NCI-H69 (cell line): ENCODE measurements at places on chromosomes 4 and X.

- DNase-seq = no peak
These were observed 63.7 kb upstream of the VEGFC start for GRCh38 chr4:176856421-176856820.

- DNase-seq = no peak
These were observed 45.6 kb downstream of the GALNT7 start for GRCh38 chr4:173214231-173214630.

DNA sequence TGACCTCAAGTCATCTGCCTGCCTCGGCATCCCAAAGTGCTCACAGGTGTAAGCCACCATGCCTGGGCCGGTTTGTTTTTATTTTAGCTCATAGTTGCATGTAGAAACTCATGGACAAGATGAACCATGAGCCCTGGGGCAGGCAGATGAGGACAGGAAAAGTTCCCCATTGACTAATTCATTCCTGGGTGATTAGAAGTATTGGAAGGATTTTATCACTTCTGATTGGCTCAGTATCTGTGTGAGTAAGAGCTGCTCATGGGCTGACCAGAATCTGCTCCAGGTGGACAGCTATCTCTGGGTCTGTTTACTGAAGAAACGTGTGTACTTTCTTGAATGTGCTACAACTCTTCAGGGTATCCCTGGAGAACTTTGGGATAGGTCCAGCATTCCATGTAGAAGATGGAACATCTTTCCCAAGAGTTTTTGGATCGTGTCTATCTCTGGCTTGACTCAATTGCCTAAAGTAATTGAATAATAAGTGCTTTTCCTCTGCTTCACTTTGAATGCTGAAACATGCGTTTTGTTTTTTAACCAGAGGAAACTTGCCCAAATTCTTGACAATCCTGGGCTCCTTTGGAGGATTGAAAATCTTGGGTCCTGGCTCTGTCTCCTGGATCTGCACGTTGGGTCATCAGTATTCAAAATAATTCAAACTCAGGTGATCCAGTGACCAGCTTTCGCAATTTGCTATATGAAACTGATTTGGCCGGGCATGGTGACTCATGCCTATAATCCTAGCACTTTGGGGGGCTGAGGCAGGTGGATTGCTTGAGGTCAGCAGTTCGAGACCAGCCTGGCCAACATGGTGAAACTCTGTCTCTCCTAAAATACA is 88.6 kb upstream of the DHRSX start:
- DNase-seq = no peak

DNA sequence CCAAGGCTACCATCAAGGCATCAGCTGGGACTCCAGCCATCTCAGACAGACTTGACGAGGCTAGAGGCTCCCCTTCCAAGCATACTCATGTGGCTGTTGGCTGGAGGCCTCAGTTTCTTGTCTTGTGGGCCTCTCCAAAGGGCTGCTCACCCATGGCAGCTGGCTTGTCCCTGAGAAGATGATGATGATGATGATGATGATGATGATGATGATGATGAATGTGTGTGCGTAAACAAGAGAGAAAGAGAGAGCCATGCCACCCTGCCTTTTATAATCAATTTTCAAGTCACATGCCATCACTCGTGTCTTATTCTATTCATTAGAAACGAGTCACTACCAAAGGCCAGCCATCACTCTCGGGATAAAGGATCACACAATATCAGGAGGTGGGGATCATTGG is 60.5 kb upstream of the ADGRG2 start:
- no peak for DNase-seq

GRCh38 chrX:153491351-153491914 is 3.3 kb upstream of the BGN start:
- DNase-seq = peak; percentile 32

GRCh38 chrX:149392921-149393320 is 112.2 kb downstream of the IDS start:
- peak; percentile 24 for DNase-seq

GRCh38 chr4:575281-576141 is 584 bp downstream of the TMEM271 start:
- peak; percentile 41 for DNase-seq

DNA sequence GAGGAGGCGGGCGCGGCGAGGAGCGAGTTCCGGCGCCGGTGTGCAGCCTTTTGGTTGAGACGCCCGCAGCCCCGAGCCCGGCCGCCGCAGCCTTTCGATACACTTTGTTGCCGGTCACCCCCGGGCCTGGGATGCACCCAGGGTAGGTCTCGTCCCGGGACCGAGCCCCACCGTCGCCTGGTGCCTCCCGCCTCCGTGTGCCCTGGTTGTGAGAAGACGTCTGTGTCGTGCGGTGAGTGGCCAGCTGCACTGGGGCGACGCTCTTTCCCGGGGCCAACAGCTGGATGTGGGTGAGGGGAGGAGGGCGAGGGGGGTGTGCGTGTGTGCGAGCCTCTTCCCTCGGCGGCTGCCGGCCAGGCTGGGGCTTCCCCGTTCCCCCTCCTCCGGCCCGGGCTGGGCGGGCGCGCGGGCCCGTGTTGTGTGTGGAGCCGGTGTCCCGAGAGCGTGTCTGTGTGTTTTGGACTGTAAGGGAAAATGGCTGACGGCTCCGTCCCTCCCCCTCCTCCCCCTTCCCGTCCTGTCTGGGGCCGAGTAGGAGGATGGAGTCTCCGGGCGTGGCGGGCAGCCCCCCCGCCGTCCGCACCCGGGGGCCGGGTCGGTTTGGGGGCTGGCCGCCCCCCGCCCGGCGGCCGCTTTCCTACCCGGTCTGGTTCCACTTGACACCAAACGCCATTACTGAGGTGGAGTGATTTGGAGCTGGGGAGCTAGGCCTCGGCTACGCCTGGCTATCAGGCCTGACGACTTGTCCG is 807 bp downstream of the USP9X start:
- DNase-seq = peak; percentile 82

GRCh38 chr4:112318239-112319142 is 21.3 kb downstream of the ALPK1 start:
- no peak for DNase-seq

- peak; percentile 50 for DNase-seq
These were observed 1.1 kb downstream of the FGFR3 start for GRCh38 chr4:1793940-1794808.

DNA sequence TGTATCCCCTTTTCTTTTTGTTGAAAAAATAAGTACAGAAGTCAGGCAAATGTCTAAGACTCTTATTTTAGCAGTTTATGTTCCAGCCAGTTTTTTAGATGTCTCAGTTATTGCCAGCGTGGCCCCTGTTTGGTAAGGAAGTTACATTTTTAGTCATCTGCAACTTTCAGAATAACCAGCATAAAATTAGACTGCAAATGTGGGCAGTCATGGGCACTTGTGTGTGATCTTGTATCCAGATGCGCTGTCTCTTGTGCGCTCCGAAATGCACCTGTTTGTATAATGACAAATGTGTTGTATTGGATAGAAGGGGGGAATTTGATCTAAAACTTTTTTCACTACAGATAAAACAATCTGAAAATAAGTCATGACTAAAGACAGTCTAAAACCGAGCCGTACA is 44.3 kb upstream of the CLCN4 start:
- DNase-seq = no peak

DNA sequence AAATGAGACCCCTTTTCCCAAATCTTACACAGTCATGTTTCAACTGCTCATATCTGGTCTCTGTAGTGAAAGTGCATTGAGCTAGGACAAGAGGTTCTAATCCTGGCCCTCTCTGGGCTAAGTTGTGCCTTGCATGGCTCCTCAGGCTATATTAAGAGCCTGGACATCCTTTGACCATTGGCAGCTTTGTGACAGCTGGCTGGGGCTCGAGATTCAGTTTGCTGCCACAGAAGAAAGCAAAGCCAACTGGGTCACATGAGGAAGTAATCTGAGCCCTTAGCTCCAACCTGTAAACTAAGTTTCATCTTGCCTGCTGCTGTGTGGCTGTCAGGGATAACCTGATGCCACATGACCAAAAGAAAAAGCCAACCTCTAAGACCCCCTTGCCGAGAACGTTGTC is 51.8 kb upstream of the JADE1 start:
- peak; percentile 62 for DNase-seq

GRCh38 chrX:116317409-116317808 is 119.0 kb upstream of the SLC6A14 start:
- peak; percentile 7 for DNase-seq

- no peak for DNase-seq
These were observed 17.7 kb upstream of the TMEM154 start for GRCh38 chr4:152697284-152698088.

DNA sequence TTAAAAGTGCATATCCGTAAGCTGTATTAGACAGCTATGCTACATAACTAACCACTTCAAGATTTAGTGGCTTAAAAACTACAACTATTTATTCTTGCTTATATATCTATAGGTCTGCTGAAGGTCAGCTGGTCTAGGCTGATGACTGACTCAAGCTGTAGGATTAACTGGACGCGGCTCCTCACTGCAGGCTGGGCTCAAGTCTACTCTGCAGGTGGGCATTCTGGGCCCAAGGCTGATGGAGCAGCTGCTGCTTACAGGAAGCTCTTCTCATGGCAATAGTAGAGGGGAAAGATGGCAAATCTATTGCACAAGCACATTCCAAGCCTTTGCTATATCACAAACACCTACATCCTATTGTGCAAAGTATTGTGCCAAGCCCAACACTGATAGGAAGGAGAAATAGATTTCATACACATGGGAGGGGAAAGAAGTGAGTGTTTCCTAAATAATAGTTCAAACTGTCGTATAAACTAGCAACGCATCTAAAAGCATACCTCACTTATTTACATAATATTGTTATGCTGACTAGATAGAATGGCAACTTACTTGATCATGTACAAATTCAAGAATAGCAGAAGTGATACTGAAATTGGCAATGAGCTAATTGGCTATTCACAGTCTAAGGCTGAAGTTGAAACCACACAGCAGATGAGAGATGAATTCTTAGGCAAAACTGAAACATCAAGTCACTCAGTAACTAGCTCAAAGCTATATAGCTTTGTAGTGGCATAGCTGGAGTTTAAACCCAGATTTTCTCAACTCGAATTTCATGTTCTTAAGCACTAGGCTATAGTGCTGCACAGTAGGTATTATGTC is 263.8 kb downstream of the NKX6-1 start:
- DNase-seq = no peak

DNA sequence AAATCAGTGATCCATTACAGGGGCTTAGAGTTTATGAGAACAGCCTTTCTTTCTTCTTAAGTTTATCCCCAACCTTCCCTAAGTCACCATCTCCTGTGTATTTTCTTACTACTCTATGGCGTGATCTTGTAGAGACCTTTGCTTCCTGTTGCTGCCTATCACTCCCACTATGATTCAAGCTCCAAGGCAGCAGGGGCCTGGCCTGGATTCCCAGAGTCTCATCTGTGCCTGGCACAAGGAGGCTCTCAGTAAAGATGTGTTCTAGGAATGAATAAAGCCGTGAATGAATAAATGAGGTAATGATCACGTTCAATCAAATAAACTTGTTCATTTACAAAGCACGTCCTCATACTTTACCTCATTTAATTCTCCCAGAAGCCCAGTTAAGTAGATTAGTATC is 45.4 kb downstream of the CC2D2A start:
- no peak for DNase-seq

DNA sequence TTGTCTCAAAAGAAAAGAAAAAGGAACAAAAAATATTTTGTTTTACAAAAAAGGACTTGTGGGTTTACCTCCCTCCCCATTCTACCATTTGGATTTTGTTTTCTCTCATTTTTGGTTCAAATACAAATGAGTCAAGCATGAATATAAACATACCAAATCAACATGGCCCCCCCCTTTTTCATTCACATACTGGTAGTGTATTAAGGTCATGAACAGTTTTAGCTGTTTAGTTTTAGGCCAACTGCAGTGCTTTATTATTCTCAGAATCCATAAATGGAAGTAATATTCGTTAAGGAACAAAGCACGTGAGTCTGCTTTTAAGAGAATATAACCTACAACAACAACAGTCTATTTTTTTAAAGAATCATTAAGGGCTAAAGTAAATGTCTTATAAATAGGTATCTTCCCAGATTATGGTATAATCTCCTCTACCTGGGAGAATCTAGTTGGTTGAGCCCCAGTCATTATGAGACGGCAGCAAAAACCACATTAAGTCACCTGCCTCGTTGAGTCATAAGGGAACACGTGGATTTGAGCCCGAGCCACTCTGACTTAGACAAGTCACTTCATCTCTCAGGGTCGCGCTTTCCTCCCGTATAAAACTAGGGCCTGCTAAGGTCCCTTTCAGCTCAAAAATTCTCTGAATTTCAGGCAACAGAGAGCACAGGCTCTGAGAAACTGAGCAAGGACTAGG is 26.7 kb downstream of the BCLAF3 start:
- no peak for DNase-seq

DNA sequence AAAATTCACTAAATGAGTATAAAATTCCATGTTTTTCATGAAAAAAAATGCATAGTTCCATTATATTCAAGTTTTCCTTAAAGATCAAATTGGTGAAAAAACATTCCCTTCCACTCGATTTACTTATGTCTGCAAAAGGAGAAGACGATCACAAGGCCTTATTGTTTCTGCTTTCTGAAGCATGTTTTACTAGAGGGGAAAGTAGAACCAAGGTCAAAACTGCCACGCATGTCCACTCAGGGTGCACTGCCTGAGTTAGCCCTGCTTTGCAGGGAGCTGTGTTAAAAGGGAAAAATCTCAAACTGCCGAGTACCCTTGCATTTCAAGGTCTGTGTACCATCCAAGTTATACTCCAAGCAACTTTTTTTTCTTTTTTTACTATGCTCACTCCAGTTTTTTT is 57.2 kb downstream of the TRAPPC11 start:
- no peak for DNase-seq

GRCh38 chr4:1490654-1491327 is 84.5 kb upstream of the NKX1-1 start:
- no peak for DNase-seq

- DNase-seq = peak; percentile 0
These were observed 938.3 kb upstream of the IGFBP7 start for GRCh38 chr4:58048491-58048890.

DNA sequence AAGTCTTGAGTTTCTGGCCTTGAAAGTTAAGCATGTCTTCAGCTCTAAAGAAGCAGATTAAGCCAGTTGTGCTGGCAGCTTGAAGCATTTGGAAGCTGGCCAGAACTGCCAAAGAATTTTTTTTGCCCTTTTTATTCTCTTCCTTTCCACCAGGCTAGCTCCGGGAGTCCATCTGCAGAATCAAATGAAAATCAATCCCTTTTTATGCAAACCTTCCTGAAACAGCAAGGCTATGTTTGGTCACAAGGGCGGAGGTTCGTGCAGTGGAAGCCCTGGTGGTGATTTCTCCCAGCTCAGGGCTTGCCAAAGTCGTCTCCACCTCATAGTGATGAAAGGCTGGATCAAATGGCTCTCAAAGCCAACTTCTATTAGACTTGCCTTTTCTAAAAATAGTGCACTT is 21.6 kb upstream of the C4orf54 start:
- peak; percentile 56 for DNase-seq

GRCh38 chr4:3471886-3472285 is 8.8 kb downstream of the DOK7 start:
- no peak for DNase-seq

DNA sequence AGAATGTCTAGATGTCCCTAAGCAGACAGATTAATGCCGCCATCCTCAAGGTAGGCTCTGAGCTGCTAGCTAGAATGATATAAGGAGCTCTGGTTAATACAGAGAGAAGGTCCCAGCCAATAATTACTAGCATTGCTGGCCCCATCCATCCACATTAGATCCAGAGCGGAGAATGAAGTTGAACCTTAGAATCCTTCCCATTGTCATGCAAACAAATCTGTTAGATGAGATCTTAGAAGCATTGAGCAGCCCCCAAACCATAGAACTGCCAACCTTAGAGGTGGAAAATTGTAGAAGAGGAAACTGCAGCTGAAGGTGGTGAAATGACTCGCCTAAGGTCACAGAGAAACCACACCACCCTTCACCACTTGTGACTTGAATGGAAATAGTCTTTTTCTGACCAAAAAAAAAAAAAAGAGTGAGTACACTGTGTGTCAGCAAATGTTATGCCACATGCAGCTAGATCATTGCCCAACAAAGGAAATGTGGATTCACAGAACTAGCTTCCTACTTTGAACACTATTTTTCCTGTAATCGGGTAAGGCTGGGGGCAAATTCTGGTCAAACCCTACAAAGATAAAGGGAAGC is 162.1 kb downstream of the SMIM20 start:
- no peak for DNase-seq
